ENCODE measurements at places on chromosomes 2 and 18.

DNA sequence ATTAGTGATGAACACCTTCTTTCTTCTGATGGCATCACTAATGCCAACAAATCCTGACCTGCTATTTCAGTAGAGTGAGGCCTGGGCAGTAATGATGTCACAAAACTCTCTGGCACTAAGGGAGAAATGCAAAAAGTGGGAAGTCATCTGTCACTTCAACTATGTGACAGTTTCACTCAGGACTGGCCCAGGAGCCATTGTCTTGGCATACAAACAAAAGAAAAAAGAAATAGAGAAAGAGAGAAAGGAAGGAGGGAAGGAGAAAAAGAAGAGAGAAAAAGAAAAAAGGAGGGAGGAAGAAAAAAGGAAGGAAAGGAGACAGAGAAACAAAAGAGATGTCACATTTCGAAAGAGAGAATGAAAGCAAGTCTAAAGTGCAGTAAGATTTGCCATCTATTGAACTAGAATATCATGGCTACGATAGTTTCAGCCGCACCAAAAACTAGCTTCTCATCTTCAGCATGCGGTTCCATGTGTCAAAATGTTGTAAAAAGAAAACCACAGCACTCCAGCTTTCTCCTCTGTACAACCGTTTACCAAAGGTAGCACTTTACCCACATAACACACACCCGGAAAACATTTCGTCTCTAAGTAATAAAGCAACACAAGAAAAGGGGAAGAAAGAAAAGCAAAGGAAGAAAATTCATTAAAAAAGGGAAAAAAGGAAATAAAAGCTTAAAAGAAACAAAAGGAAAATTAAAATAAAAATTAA lies 50.1 kb downstream of the CD226 start:
- DNase-seq = no peak

- no peak for DNase-seq
These were observed 21.2 kb upstream of the MAL start for GRCh38 chr2:95004287-95004686.

GRCh38 chr18:79881695-79882094 lies 69.8 kb downstream of the SLC66A2 start:
- DNase-seq = no peak

DNA sequence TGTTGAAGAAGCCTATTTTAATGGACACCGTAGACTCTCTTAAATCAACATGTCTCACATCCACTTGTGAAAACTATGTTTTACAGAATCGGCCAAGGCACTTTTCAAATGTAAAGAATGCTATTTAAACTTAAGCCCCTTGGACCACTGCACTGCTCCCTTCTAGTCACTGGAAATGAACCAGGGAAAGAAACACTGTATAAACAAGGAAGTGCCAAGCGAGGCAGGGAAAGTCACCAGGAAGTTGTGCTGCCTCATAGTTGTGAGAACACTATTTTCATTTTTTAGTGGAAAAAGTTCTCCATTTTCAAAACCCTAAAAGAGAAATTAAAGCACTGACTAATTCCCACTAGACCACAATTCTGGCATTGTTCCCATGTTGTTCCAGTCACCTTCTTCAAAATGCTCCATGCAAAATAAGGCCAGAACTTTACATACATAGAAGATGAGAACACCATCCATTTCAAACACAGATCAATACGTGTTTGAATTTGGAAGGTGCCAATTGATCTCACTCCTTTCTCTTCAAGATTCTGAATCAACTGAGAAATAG lies 13.5 kb downstream of the CCDC141 start:
- no peak for DNase-seq

- no peak for DNase-seq
These were observed 94.8 kb upstream of the ZNF516 start for GRCh38 chr18:76589866-76590265.
